ENCODE measurements at places on chromosomes 12 and 14. TPM values are rescaled to one million over a fixed set of nuclear protein-coding genes. Genes with fewer than 3 reads are reported as not detected.

SPX gene
- total RNA-seq = 2.8 TPM

CYP27B1 gene
- 2.2 TPM for total RNA-seq

HSPB8 gene
- 21.0 TPM for total RNA-seq

POTEG gene
- total RNA-seq = not detected

SLC7A8 gene
- 1.7 TPM for total RNA-seq

SLC22A17 gene
- 6.1 TPM for total RNA-seq

NPFF gene
- not detected for total RNA-seq

OR4E2 gene
- total RNA-seq = not detected

ZC3H14 gene
- total RNA-seq = 62.7 TPM

SLC25A47 gene
- not detected for total RNA-seq
